ENCODE measurements at places on chromosomes 3 and 15.
A peak's percentile ranks its signal among the peaks of the same experiment; 100 is the strongest.

DNA sequence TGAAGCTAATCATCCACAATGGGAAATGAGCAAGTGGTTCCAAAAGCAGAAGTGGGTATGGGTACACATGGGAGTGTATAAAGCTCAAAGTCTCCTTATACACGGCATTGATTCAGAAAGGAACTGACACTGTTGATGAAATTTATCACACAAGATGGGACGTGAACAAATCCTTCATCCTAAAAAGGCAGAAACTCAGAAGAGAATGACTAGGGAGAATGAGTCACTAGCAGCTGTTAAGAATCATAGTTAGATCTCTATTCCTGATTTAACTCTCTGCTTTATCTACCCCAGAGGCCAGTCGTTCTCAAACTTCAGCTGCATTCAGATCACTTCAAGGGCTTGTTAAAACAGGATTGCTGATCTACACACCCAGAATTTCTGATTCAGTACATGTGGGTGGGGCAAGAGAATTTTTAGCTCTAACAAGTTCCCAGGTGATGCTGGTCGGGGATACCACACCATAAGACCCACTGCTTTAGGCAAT lies 97.7 kb upstream of the PHLDB2 start:
- peak; percentile 50 for DNase-seq
- H3K27me3 ChIP-seq: no peaks in the 10 kb centered on the region
- H3K4me3 ChIP-seq: no peak overlapping the region

DNA sequence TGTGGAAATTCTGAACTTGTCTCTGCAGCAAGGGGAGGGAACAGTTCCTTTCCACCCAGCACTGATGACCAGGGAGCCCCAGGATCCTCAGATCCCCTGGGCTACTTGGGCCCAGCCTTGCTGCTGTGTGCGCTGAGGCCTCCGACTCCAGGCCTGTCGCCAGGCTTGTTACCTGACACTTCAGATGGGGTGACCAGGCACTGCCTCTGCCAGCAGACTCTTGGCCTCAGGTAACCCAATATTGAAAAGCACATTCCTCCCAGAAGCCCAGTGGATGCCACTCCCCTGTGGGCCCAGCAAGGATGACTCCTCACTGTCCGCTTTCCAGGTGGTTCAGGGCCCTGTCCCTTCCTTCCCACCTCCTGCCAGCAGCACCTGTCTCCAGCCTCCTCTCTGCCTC lies 3.5 kb upstream of the PLA2G4E start:
- DNase-seq: no peak
- no peak overlapping the region for H3K4me3 ChIP-seq
- H3K4me1 ChIP-seq: no peaks in the 10 kb centered on the region
- no peaks in the 10 kb centered on the region for H3K36me3 ChIP-seq
- H3K27ac ChIP-seq: no peak overlapping the region

DNA sequence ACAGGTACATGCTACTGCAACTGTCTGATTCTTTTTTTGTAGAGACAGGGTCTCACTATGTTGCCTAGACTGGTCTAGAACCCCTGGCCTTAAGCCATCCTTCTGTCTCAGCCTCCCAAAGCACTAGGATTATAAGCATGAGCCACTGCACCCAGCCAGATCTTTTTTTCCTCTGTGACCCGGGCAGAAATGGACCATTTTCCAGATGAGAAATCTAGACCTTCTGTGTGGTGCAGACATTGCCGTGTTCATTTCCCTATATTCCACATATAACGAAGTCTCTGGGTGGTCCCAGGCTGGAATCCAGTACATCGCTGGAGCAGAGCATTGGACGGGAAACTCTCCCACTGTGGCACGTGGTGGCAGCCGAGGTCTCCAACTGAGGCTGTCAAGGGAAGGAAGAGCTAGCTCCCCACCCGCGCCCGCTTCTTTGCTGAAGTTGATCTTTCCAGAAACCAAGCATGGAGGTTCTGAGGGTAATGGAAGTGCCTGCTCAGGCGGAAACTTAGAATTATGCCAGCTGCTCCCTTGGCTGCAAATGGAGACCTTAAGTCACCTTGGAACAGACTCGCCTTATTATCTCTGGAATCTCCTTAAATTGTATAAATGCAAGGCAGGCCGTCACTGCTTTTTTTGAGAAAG lies 23.1 kb upstream of the TXNRD3 start:
- no peak for DNase-seq
- H3K4me1 ChIP-seq: peaks cover 6% of the 10 kb centered on the region
- no peak overlapping the region for H3K4me3 ChIP-seq
- no peak overlapping the region for H3K27ac ChIP-seq
- no peaks in the 10 kb centered on the region for H3K36me3 ChIP-seq
- H3K27me3 ChIP-seq: peaks cover 5% of the 10 kb centered on the region

GRCh38 chr3:193029800-193030199 lies 112.1 kb upstream of the MB21D2 start:
- H3K27me3 ChIP-seq: peaks cover 11% of the 10 kb centered on the region
- H3K36me3 ChIP-seq: no peaks in the 10 kb centered on the region
- H3K4me3 ChIP-seq: no peak overlapping the region

GRCh38 chr15:99365242-99365641 lies 114.0 kb downstream of the LRRC28 start:
- no peak overlapping the region for H3K27ac ChIP-seq
- no peaks in the 10 kb centered on the region for H3K4me1 ChIP-seq
- no peaks in the 10 kb centered on the region for H3K27me3 ChIP-seq
- no peak for DNase-seq

DNA sequence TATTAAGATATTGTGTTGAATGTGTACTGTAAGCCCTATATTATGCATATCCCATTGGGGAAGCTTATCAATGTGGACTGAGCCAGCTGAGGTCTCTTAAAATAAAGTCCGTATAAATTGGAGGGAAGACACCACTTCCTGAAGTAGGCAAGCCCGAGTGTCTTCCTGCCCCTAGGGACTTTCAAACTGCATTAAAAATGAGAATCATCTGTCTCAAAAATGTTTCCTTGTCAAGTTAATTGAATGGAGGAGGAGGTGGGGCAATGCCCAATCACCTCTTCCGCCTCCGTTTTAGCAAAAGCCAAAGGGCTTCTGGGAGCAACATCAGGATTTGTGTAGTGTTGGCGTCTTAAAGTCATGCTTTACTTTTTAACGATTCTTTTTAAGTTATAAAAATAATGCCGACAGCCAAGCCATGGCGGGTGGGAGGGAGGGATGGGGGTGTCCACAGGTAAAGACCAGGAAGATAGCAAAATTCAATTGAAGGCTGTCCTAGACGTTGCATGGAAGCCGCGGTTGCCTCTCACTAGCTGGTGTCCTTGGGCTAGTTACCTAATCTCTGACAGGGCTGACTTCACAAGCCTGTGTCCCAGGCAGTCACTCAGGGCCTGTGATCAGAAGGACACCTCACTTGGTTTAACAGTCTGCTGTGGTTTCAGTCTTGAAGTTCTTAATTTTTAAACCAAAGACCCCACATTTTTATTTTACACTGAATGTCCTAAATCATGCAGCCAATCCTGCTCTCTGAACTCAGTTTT lies 524.9 kb upstream of the PROK2 start:
- no peaks in the 10 kb centered on the region for H3K27me3 ChIP-seq
- peak overlapping the region; percentile 69 for H3K27ac ChIP-seq
- no peak for DNase-seq
- peaks cover 25% of the 10 kb centered on the region for H3K4me1 ChIP-seq

- H3K27me3 ChIP-seq: no peaks in the 10 kb centered on the region
- H3K36me3 ChIP-seq: peaks cover 16% of the 10 kb centered on the region
- peaks cover 32% of the 10 kb centered on the region for H3K4me1 ChIP-seq
- DNase-seq: no peak
These were observed 202.2 kb downstream of the TIGIT start for GRCh38 chr3:114496021-114496434.

GRCh38 chr3:40167958-40168357 lies 141.5 kb upstream of the EIF1B start:
- no peak for DNase-seq
- H3K4me3 ChIP-seq: no peak overlapping the region
- H3K27ac ChIP-seq: no peak overlapping the region
- no peaks in the 10 kb centered on the region for H3K27me3 ChIP-seq
- no peaks in the 10 kb centered on the region for H3K4me1 ChIP-seq

GRCh38 chr3:80384811-80385210 lies 617.0 kb upstream of the ROBO1 start:
- no peak overlapping the region for H3K4me3 ChIP-seq
- H3K4me1 ChIP-seq: no peaks in the 10 kb centered on the region
- no peaks in the 10 kb centered on the region for H3K27me3 ChIP-seq
- H3K36me3 ChIP-seq: no peaks in the 10 kb centered on the region
- H3K27ac ChIP-seq: no peak overlapping the region
- DNase-seq: no peak

DNA sequence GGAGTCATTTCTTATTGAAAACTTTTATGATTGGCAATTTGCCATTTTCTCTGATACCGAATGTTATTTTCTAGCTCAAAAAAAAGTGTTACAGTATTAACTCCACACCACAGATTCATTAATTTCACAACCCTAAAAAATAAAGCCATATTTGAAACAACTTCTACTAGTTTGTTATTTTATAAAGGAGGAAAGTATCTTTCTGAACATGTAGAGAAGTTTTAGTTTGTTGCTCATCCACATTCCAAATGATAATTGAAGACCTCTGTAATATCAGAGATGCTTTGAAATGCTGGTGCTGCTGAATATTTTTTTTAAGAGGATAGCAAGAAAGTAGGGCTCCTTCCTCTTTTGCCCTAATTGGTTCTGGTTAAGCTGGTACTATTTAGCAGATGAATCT lies 1.9 kb downstream of the VGLL3 start:
- DNase-seq: peak; percentile 37
- peaks cover 5% of the 10 kb centered on the region for H3K36me3 ChIP-seq
- peak overlapping the region; percentile 92 for H3K4me3 ChIP-seq
- no peaks in the 10 kb centered on the region for H3K27me3 ChIP-seq

DNA sequence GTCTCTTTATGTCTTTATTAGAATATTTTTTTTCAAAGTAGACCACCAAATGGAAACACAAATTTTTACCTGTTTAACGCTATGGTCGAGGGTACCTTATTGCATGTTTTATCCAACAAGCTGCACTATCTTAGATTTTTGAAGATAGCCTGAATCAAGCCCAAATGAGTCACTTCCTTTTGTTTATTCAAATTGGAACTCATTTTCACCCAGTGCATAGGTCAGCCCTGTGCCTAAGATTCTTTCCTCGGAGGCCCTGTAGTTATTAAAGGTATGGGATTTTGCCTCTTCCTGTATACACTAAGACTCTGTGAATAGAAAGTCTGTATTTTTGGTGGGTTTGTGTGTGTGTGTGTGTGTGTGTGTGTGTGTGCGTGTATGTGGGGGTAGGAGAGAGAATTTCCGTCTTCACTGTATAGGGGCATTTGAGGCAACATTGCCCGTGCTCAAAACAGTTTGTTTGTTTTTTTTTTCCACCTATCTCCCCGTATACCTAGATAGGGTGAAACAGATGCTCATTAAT lies 358.0 kb upstream of the CADM2 start:
- H3K27me3 ChIP-seq: no peaks in the 10 kb centered on the region
- no peaks in the 10 kb centered on the region for H3K36me3 ChIP-seq
- H3K4me3 ChIP-seq: no peak overlapping the region
- H3K4me1 ChIP-seq: no peaks in the 10 kb centered on the region
- H3K27ac ChIP-seq: no peak overlapping the region

GRCh38 chr15:49096090-49096750 lies 50.0 kb upstream of the SECISBP2L start:
- no peak for DNase-seq
- H3K36me3 ChIP-seq: peaks cover 8% of the 10 kb centered on the region
- H3K27ac ChIP-seq: no peak overlapping the region
- H3K4me3 ChIP-seq: no peak overlapping the region

DNA sequence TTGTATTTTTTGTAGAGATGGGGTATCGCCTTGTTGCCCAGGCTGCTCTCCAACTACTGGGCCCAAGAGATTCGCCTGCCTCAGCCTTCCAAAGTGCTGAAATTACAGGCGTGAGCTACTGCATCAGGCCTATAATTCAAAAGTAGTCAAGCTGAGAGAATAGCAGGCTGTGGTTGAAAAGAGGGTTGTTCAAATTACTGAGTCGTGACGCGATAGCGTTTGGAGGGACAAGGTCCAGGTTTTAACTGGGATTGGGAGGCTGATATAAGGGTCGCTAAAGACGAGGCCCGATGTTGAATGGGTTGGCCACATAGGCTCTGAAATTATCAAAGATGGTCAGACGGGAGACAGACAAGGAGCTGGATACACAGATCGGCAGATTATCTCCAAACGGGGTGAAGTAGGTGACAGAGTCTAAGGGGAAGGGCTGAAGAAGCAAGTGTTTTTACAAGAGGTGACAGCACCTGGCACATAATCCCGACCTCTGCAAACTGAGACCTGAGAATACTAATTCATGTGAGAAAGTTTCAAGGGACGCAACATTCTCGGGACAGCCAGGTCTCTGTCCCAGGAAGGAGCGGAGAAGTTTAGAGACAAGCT lies 759 bp upstream of the ARID3B start:
- H3K36me3 ChIP-seq: 0 out of 2 replicates have a peak, but pooled peaks cover 5% of the 10 kb centered on the region
- H3K27me3 ChIP-seq: no peaks in the 10 kb centered on the region
- peak overlapping the region; percentile 83 for H3K27ac ChIP-seq
- no peak for DNase-seq
- H3K4me1 ChIP-seq: peaks cover 15% of the 10 kb centered on the region
- H3K4me3 ChIP-seq: peak overlapping the region; percentile 88

DNA sequence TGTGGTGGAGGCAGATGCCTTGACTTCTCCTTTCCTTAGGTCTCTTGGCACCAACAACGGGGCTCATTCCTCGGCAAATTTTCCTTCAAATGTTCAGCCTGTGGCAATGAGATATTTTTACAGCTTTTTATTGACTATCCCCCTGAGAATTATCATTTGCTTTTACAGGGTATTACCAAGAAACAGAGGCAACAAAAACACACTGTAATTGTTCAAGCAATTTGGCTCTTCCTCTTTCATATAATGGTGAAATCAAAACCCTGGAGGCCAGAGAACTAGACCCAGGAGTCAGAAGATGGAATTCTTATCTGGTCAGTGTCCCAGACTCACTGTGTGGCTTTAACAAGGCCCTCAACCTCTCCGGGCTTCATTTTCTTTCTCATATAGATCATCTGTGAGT lies 40.1 kb downstream of the TRIM42 start:
- H3K4me3 ChIP-seq: no peak overlapping the region
- no peaks in the 10 kb centered on the region for H3K4me1 ChIP-seq
- H3K27me3 ChIP-seq: no peaks in the 10 kb centered on the region
- no peak overlapping the region for H3K27ac ChIP-seq
- H3K36me3 ChIP-seq: no peaks in the 10 kb centered on the region

- H3K4me1 ChIP-seq: peaks cover 4% of the 10 kb centered on the region
- peak within 1 kb of the TSS; percentile 38 for H3K27ac ChIP-seq
- peak; percentile 86 for DNase-seq
These were observed at the start of gene CAPN7 for GRCh38 chr3:15205934-15206661. TSS of gene CAPN7 (plus strand) at chr3:15206246. CDS start at chr3:15206496, 250 bp downstream.
